Activated naive CD4-positive, alpha-beta T cell (primary cell): ENCODE measurements at places on chromosomes 6 and 20.
A peak's percentile ranks its signal among the peaks of the same experiment; 100 is the strongest.

DNA sequence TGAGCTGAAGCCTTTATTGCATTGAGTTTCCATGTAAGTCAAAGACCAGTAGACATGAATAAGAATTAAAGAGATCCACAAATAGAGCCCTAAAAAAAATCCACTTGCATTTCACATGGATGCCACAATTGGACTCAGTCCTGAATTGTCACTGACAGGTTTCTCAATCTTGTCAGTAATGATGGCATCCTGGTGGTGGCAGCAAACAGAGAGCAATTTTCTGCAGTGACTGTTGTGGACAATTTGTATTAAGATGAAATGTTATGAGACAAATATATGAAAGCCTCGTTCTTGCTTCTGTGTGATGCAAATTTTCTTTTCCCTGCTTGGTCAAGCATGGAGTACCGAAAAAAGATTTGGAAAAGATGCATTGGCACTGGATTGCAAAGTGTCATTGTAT lies 278.9 kb downstream of the SAMD5 start:
- DNase-seq, result no peak

- DNase-seq, result no peak
Measured at GRCh38 chr20:17910828-17911294, 57.7 kb downstream of the SNX5 start.

GRCh38 chr20:63782051-63782471 lies 42.5 kb downstream of the SLC2A4RG start:
- DNase-seq, result no peak

DNA sequence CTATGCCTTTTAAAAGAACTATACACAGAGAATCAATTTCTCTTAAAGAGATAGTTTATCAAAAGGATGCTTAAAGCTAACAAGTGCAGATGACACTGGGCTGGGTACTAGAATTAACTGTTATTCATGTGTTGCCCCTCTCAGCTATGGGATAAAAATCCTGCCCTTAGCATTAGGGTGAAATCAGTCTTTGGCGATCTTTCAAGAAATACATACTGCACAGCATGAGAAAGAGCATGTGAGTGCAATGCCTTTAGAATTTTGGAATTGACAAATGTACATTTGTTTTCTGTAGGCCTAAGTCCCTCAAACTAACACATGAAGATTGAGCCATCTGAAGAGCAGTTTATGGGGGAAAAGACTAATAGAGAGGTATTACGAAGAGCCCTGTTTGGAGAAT lies 115.4 kb downstream of the ZFP64 start:
- DNase-seq, result no peak

- no peak for DNase-seq
Measured at GRCh38 chr6:144714021-144714712, 429.0 kb downstream of the UTRN start.

DNA sequence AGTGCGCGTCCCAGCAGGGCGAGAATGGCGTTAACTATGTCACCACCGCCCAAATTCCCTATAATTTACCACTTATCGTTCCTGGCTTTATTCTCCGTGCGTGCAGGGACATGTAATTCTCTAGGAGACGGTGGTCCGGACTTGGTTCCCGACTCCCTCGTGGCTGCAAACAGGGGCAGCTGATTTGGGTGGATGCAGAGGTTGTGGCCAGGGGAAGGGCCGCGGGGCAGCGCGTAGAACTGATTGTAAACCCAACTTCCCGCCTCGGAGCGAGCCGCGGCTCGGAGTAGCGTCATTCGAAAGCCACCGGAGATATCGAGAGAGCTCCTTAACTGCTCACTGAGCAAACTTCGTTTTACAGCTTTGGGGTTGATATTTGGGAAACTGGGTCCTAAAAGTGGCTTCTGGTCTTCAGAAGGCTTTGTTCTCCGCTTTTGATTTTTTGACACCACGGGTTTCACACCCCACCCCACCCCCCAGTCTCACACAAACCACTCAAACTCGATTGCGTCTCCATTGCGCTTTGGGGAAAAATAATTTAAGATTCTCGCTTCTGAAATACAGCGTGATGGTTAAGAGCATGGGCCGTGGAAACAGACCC lies 17.5 kb upstream of the ZSCAN9 start:
- no peak for DNase-seq

GRCh38 chr6:40555092-40555491 lies 32.1 kb downstream of the LRFN2 start:
- no peak for DNase-seq

DNA sequence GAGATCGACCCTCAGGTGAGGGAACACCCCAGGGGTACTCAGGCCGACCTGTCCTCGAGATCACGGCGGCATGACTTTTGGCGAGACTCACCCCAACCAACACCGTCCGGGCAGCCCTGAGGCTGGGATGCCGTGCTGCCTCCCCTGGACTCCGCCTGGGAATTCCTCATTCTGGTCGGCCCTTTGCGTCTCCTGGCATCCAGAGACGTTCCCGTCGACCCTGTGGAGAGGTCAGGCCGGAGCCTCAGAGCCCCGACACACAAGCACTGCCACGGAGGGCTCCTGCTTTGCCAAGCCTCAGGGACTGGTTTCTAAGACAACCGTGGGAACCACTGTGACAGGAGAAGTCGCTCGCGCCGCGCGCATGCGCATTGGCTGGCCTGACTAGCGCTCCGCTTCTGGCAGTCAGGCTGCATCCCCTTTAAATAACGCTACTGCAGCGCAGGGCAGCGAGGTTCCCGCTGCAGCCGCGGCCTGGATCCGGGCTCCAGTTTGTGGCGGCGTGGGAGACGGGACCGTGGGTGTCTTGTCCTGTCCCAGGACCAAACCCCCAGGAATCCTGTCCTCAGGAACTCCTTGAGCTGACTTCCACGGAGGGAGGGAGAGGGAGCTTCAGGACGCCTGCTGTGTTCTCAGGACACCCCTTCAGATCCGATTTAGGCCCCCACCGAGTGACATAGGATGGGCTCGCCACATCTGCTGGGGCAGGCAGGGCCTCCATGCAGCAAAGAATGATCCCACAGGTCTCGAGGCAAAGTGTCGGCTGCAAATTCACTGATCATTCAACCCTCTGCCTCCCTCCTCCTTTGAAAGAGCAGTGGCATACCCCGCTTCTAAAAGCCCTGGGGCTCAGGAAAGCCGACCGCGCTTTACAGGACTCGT lies 163.2 kb upstream of the ZNF337 start:
- peak; percentile 50 for DNase-seq

- no peak for DNase-seq
Measured at GRCh38 chr6:55397986-55398385, 70.7 kb downstream of the GFRAL start.

DNA sequence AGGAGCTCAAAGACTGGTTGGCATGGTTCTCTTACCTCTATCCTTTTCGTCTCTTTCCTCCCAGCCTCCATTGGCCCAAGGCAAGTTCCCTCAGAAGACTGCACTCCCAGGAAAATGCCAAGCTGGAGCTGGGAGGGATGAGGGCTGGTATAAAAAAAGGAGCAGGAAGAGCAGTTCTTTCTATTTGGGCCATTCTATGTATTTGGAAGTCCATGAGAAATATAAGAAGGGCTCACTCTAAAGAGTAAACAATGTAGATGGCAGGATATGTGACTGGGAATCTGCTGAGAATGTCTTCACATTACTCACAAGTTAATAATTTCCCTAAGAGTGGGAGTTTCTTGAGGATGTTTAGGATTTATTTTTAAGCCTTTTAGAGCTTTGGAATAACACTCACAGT lies 36.6 kb upstream of the ADTRP start:
- DNase-seq, result no peak

DNA sequence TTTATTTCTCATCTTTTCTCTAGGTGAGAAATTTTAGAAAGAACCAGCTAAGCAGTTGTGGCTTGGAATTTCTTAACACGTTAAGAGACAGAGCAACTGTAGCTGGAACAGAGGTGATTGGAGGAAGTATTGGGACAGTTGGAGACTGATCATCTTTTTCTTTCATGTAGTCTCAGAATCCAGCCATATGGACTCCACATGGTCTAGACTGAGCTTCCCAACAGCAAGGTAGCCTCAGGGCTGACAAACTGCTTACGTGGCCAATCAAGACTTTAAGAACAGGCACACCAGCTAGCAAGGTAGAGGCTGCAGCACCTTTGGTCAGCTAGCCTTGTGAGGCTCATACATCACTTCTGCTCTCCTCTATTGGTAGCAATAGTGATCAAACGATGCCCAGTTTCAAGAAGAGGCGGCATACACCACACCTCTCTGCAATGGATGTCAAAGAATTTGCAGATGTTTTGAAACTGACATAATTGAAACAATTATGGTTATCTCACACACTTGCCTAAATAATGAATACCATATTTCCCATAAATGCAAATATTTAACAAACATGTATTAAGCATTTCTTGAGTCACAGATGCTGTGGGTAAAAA lies 590.5 kb upstream of the SLC35B3 start:
- no peak for DNase-seq

GRCh38 chr6:46026307-46026706 lies 10.6 kb upstream of the CLIC5 start:
- no peak for DNase-seq

- DNase-seq, result no peak
Measured at GRCh38 chr6:166541366-166541765, 45.1 kb downstream of the RAMACL start.

GRCh38 chr6:108947114-108947854 lies 99.1 kb downstream of the ARMC2 start:
- DNase-seq, result no peak

GRCh38 chr20:4613184-4613583 lies 108.5 kb upstream of the PRND start:
- DNase-seq, result no peak

- DNase-seq, result no peak
Measured at GRCh38 chr20:48295445-48295903, 510.2 kb upstream of the SULF2 start.

- DNase-seq, result no peak
Measured at GRCh38 chr20:3037654-3038053, 5.8 kb upstream of the GNRH2 start.

DNA sequence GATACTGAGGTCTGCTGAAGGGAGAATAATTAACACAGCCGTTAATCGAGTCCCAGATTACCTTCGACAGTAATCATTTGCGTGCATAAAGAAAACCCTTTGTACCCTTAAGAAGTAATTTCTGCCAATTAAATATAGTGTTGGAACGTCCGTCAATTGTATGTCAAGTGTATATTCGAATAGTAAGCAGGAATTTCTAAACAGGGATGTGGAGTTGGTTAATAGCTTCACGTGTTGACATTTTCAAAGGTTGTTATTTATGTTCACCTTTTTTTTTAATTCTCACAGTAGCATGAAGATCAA lies 798 bp upstream of the SNAP91 start:
- DNase-seq, result no peak

GRCh38 chr6:161413355-161413771 lies 139.5 kb upstream of the AGPAT4 start:
- DNase-seq, result no peak

- DNase-seq, result no peak
Measured at GRCh38 chr20:14494355-14494754, 156.9 kb upstream of the FLRT3 start.

DNA sequence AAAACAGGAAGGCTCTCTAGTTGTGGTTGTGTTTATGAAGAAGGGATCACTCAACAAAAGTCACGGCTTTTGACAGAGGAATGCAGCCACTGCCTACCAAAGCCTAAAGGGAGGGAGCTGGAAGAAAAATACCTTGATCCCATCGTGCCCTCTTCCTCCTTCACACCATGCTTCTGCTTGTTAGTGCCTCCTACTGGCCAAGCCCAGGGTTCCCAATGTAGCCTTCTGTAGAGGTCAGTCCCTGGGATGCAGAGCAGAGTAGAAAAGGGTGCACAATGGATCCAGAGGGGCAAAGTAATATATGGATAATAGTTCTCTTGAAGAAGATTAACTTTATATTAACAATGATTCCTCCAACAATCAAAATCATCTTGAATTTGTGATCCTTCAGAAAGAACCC lies 293.5 kb upstream of the FERMT1 start:
- DNase-seq, result no peak

GRCh38 chr6:135128268-135128914 lies 52.7 kb upstream of the MYB start:
- no peak for DNase-seq

DNA sequence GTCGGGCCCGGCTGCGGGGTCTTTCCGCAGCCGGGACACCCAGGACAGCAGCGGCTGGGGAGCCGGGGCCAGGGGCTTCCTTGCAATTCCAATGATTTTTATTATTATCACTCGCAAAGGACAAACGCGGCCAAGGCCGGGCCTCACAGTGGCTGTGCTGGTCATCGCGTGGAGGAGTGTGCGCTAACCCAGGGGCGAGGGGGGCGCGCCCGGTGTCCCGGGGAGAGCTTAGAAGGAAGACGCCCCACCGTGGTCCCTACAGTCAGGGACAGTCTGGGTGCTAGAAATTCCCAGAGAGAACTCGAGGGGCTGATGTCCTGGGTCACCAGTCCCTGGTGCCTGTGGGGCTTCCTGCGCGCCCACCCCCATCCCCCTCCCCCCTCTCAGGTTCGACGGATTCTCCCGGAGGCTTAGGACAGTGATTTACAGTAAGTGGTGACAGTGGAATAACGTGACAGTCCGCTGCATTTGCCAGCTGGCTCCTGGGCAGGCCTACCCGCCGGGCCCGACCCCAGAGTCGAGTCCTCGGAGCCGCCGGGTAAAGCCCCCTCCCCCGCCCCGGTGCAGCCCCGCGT lies 9.5 kb downstream of the FOXC1 start:
- DNase-seq, result no peak
